Stimulated activated CD4-positive, alpha-beta T cell treated with anti-CD3 and anti-CD28 coated beads, TNF-alpha, amount 100 ng/mL, for 1 hour (primary cell): ENCODE measurements at places on chromosomes 1 and 21.

GRCh38 chr1:72896256-72896655 lies 613.9 kb upstream of the NEGR1 start:
- DNase-seq, result no peak

GRCh38 chr1:116432655-116433265 lies 59.7 kb downstream of the ATP1A1 start:
- DNase-seq, result no peak

GRCh38 chr1:94719926-94720793 lies 100.0 kb upstream of the SLC44A3 start:
- no peak for DNase-seq

GRCh38 chr1:35546614-35547013 lies 10.6 kb downstream of the KIAA0319L start:
- DNase-seq, result no peak

DNA sequence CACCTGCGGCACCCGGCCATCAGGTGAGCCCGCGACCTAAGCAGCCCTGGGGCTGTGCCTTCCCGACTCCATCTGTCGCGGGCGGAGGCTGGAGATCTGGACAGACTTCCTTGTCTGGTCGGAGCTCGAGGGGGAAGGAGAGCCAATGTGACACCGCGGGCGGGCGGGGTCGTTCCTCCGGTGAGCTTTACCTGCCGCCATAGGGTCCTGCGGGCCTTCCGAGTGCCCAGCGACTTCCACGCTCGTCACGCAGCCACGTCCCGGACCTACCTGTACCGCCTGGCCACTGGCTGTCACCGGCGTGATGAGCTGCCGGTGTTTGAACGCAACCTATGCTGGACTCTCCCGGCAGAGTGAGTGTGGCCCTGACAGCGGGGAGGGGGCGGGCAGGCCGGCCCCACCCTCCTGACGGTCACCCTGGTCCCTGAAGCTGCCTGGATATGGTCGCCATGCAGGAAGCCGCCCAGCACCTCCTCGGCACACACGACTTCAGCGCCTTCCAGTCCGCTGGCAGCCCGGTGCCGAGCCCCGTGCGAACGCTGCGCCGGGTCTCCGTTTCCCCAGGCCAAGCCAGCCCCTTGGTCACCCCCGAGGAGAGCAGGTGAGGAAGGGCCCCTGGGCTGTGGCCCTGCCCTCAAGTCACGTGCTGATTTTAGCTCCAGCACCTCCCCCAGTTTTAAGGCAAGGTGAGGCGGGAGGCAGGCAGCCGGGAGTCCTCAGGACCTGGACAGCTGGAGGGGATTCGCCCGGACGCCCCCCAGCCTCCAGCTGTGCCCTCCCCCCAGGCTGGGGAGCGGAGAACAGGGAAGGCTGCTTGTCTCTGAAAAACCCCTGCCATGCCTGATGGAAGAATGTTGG lies 1.1 kb downstream of the PUSL1 start:
- DNase-seq, result no peak

DNA sequence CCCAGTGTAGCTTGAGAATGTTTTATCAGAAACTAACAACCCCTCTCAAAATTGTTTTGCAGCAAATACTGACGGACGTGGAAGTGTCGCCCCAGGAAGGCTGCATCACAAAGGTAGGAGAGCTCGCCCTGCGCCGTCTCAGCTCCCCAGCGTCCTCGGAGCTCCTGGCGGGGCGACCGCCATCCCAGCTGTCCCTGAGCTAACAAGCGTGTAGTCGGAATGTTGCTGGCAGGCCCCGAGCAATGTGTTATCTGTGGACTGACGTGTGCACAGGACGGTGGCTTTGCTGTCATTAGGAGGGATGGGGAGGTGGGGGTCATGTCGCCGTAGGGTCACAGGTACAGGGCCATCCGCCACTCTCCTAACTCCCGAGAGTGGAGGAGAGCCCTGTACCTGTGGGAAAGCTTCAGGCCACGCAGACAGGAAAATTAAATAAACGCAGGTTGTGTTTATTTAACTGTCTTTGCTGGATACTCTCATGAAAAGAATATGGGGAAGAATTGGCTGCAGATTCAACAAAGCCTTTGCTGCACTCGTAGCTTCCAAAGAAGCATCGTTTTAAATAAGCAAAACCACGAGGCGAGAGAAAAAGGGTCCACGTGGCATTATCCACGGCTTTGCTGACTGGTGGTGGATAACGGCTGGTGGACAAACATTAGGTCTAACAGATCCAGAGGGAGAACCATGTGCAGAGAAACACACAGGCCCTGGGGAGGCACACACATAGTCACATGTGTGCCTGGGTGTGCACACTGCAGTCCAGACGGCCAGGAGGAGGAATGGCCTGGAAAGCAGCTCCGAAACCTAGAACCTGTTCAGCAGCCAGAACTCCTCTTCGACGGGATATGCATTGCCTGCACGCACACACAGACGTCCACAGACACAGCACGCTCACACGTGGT lies 175.3 kb downstream of the PRDM16 start:
- DNase-seq, result no peak

DNA sequence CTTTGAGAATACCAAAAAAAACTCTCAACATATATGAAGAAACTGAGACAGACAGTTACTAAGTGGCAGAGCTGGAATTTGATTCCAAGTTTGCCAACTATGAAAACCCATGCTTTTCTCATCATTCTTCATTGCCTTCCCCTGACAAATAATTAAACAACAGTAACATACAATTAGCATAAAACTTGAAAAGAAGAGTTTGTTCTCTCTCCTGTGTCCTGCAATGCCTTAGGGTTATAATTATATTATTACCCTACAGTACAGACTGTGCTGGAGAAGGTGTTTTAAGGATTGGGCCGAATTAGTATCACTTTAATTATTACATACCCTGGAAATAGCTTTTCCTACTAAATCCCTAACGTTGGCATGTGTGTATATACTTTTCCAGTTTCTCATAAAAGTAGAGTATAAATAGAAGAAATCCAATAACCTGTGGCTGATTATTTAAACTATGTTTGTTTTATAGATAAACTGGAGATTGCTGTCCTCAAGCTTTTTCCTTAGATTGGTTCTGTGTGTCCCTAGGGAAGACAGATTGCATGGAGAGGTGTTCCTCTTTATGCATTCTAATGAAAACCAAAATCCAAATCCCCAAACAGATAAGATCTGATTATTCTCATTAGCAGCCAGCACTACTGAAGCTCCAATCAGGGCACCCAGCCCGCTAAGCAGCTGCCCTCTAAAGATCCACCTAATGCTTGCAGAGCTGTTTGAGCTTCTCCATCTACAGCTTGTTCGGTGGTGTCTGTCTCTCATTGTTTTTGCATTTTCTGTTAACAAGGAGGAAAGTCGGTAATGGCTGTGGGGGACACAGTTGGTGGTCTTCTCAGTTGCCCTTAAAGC lies 156.3 kb downstream of the TM2D1 start:
- DNase-seq, result no peak

DNA sequence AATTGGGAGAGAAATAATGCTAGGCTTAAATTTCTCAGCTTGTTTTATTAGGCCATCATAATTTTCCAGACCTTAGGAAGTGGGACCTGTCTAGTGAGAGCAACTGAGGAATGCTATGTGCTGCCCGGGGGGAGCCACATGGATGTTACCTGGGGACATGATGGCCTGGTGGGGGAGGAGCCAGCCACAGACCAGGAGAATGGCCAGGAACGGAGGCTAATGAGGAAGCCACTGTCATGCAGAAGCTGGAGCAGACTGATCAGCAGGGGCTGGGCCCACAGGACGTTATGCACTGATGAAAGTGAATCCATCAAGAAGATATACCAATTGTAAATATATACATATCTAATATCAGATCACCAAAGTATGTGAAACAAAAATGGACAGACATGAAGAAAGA lies 4.6 kb upstream of the KRTAP10-1 start:
- no peak for DNase-seq

GRCh38 chr1:234692966-234693580 lies 83.1 kb upstream of the IRF2BP2 start:
- no peak for DNase-seq

DNA sequence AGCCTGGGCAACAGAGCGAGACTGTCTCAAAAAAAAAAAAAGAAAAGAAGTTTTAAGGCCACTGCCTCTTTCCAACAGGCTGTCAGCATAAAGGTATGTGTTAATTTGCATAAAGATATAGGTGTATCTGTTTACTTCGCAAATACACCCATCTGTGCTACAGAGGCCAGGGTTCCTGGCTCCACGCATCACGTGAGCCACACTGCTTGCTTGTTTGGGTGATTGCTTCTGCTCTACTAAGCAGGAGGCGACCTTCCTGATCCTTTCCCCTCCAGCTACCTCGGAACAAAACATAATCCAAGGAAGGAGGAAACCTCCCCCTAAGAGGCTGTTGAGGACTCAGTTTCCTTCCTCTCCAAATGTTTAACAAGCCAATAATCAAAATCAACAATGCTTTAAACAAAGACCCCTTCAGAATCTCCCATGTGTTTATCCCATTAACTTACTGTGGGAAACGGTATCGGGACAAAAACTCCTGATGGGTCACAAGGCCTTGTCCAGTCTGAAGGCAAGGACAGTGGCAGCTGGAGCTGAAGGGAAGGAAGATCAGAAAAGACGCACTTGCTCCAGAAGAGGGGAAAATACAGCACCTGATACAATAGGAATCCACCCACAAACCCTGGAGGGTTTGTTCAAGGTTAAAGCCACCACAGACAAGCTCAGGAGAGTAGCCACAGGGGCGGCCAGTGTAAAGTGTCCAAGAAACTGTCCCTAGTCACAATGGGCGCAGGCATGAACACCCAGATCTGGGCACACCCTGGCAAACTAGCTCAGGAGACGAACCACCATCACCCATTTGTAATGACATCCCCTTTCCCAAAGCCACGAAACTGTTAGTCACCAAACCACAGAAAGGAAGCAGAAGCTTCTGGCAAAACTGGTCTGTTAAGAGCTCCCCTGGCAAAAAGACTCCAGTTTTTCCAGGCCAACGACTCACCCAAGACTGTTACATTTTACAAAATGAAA lies 17.2 kb downstream of the CTNNBIP1 start:
- DNase-seq, result no peak

- DNase-seq, result no peak
Observed at GRCh38 chr1:29084196-29084521, 39.5 kb downstream of the TMEM200B start.

GRCh38 chr1:12095452-12096263 lies 32.6 kb downstream of the TNFRSF8 start:
- DNase-seq, result no peak

GRCh38 chr1:103900005-103900404 lies 150.3 kb downstream of the AMY1C start:
- DNase-seq, result no peak

GRCh38 chr1:21623410-21623961 lies 45.7 kb downstream of the RAP1GAP start:
- no peak for DNase-seq

- DNase-seq, result no peak
Observed at GRCh38 chr1:11044849-11045427, 2.1 kb downstream of the MASP2 start.

DNA sequence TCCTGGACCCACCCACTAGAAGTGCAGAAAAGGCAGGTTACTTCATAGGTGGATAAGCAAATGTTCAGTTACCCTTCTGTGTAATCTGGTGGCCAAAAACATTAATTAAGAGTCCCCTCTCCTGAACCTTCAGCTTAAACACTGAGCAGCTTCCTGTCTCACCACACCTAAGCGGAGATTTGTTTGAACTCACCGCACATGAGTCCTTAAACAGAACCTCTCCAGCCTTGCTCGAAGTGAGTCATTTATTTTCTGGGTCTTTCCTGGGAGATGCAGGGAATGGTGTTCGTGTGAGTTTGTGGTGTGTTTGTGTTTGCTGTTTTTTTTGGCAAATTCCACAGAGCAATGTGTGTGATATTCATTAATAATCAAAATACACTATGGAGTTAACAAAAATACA lies 7.6 kb upstream of the FNBP1L start:
- DNase-seq, result no peak

- DNase-seq, result no peak
Observed at GRCh38 chr1:167916766-167917511, 3.0 kb upstream of the ADCY10 start.

DNA sequence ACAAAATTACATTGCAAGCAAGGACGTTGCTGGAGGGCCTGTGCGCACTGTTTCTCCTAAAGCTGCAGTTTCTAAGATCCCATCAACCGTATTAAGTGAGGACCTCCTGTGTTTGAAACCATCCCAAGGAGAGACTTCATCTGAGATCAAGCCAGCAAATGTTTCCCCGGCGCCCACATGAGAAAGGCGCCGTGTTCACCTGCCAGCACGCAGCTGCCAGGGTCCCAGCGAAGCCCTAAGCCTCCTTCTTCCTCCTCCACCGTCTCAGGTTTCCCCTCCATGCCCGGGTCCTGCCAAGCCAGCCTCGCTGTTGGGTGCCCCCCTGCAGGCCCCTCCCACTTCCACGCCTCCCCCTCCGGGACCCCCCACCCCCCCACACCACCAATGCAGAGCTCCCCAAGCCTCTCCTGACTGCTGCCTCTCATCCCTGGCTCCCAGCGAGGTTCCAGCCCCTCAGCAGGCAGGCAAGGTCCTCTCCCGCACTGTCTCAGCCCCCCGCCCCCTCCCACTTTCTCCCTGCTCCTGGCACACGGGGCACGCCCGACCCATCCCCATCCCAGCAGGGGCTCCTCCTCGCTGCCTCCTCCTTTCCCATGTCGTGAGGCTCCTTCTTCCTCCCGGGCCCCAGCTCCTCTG lies 8.6 kb upstream of the TFF1 start:
- no peak for DNase-seq

DNA sequence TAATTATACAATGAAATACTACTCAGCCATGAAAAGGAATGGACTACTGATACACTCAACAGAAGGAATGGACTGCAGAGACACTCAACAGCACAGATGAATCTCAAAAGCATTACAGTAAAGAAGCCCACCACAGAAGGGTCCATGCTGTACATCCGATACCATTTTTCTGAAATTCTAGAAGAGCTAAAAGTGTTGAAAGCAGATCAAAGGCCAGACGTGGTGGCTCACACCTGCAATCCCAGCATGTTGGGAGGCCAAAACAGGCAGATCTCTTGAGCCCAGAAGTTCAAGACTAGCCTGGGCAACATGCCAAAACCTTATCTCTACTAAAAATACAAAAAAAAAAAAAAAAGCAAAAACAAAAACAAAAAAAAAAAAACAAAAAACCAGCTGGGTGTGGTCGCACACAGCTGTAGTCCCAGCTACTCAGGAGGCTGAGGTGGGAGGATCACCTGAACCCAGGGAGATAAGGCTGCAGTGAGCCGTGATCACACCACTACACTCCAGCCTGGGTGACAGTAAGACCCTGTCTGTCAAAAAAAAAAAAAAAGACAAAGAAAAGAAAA lies 15.5 kb downstream of the PPP1R15B start:
- DNase-seq, result no peak

GRCh38 chr1:2835650-2836159 lies 34.2 kb upstream of the TTC34 start:
- DNase-seq, result no peak

GRCh38 chr1:218646288-218646687 lies 301.2 kb downstream of the TGFB2 start:
- no peak for DNase-seq
